Vagina (tissue), 2 donors: ENCODE measurements at places on chromosomes 1 and 21.

DNA sequence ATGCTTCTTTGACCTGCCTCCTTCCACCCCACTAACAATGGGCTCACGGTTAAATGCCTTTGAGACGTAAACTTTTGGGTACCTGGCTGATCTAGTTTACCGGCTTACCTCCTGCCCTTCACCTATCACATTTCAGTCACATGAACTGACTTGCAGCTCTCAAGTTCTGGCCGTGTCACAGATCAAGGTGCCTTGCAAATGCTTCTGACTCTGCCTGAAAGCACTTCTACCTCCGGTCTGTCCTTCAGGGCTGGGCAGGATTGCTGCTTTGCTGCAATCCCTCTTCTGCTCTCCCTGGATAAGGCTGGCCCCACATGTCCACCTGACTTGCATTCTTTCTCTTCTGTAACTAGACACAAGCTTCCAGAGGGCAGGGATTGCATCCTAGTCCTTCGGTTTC lies 69.0 kb downstream of the GRIK1 start:
- H3K36me3 ChIP-seq = no peaks in the 10 kb centered on the region
- no peak overlapping the region for H3K27ac ChIP-seq
- H3K4me1 ChIP-seq = no peaks in the 10 kb centered on the region
- H3K27me3 ChIP-seq = no peaks in the 10 kb centered on the region
- H3K4me3 ChIP-seq = no peak overlapping the region

GRCh38 chr1:200982071-200982945 lies 41.2 kb downstream of the KIF21B start:
- H3K27me3 ChIP-seq = no peaks in the 10 kb centered on the region
- H3K27ac ChIP-seq = no peak overlapping the region
- no peaks in the 10 kb centered on the region for H3K36me3 ChIP-seq
- no peaks in the 10 kb centered on the region for H3K4me1 ChIP-seq
- no peak for DNase-seq
- no peak overlapping the region for H3K4me3 ChIP-seq

DNA sequence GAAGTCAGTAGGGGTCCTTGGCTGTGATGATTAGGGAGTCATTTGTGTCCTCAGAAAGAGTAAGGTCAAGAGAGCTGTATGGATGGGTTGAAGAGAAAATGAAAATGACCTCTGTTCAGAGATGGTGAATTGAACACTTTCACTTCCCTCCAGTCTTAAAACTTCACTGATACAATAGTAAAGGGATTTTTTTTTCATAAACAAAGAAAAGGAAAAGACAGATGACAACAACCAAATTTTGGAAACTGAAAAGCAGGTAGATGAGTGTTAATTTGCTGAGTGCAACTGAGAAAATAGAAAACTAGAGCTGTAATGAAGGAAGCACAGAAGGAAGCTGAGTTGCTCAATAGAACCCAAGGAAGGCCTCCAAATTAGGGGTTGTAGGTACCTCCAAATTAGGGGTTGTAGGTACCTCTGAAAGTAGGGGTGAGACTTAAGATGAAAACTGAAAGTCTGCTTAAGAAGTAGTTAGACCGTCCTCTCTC lies 14.8 kb upstream of the S1PR1 start:
- H3K36me3 ChIP-seq = no peaks in the 10 kb centered on the region
- H3K27ac ChIP-seq = no peak overlapping the region
- H3K4me3 ChIP-seq = no peak overlapping the region
- no peak for DNase-seq
- H3K27me3 ChIP-seq = no peaks in the 10 kb centered on the region
- H3K4me1 ChIP-seq = no peaks in the 10 kb centered on the region

- H3K4me1 ChIP-seq = no peaks in the 10 kb centered on the region
- H3K27me3 ChIP-seq = no peaks in the 10 kb centered on the region
- H3K4me3 ChIP-seq = no peak overlapping the region
- H3K36me3 ChIP-seq = no peaks in the 10 kb centered on the region
- DNase-seq = no peak
Measured at GRCh38 chr1:241608379-241609033, 31.7 kb downstream of the CHML start.

DNA sequence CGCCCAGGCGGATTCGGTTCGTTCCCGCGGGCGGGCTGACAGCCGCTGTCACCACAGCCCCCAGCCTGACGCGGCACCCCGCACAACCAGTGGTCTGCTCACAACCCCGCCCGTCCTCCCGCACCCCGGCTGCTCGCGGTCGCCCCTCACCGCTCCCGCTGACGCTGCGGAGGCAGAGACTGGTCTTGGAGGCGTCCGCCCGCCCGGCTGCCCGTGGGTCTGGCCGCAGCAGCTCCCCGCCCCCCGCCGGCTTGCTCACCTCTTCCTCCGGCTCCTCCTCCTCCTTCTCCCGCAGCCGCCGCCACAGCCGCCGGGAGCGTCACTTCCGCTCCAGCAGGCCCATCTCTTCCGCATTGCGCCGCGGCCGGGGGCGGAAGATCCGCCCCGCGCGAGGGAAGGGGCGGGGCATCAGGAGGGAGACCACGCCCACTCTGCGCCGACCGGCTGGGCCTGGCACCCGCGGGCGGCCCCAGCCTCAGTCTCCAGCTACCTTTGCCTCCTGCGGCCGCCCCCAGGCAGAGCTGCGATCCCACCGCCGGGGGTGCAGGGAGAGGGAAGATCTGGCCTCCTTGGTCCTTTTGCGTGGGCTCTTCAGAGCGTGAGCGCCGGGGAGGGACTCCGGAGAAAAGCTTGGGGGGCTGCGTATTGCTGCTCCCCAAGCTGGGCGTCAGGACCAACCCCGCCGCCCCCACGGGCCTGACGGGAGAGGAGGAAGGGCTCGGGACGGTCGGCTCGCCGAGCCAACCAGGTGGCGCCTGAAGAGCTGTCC lies at the start of gene SYNJ1:
Gene SYNJ1, minus strand, starts transcription at position 327 of the 769 bp plus-strand sequence. CDS start 1,118 bp downstream, outside the sequence.
- H3K4me1 ChIP-seq = peaks cover 22% of the 10 kb centered on the region
- peak within 1 kb of the TSS; percentile 67 for H3K4me3 ChIP-seq
- DNase-seq = peak; percentile 97
- no peaks in the 10 kb centered on the region for H3K36me3 ChIP-seq

DNA sequence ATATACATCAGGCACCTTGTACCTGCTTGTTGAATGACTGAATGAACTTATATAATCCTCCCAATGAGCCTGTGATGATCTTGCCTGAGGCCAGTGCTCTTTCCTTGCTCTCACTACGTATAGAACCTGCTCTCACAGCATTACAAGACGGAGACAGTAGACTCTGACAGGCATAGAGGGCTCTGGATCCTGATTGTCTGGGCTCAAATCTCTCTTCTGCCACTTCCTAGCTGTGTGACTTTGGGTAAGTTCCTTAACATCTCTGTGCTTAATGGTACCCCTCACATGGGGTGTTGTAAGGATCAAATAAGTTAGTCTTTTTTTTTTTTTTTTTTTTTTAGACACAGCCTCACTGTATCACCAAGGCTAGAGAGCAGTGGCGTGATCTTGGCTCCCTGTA lies 4.2 kb upstream of the MAN1C1 start:
- no peak overlapping the region for H3K27ac ChIP-seq
- H3K4me3 ChIP-seq = no peak overlapping the region
- DNase-seq = no peak
- H3K4me1 ChIP-seq = peaks cover 10% of the 10 kb centered on the region
- no peaks in the 10 kb centered on the region for H3K36me3 ChIP-seq

GRCh38 chr1:218904416-218904815 lies 269.3 kb upstream of the LYPLAL1 start:
- no peaks in the 10 kb centered on the region for H3K27me3 ChIP-seq
- H3K4me1 ChIP-seq = no peaks in the 10 kb centered on the region
- H3K36me3 ChIP-seq = no peaks in the 10 kb centered on the region

DNA sequence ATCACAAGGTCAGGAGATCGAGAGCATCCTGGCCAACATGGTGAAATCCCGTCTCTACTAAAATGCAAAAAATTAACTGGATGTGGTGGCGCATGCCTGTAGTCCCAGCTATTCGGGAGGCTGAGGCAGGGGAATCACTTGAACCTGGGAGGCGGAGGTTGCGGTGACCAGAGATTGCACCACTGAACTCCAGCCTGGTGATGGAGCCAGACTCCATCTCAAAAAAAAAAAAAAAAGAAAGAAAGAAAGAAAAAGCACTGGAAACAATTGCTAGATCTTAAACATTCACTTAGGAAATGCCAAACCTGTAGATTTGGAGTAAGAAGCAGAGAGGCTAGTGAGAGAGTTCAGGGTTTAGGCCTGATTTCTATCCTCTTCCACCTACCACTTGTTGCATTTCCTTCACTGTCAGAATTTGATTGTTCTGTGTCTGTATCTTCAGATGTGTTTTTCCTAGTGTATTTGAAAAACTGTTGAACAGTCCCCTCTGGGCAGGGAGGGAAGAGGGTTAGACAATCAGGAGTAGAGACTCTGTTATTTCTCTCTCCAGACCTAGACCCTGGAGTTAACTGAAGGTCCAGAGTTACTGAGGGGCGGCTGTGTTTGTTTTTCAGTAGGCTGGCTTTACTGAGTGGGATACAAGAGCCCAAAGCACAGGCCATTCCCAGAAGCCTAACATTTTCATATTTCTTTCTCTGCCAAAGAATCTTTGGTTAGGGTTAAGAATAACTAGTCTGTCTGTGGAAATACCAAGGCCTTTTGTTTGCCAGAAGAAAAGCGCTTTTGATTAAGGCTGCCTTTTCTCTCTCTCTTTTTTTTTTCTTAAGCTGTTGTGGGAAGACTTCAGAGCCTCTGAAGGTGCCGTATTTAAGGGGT lies 31.1 kb upstream of the MACF1 start:
- no peaks in the 10 kb centered on the region for H3K36me3 ChIP-seq
- no peak for DNase-seq
- H3K4me1 ChIP-seq = peaks cover 41% of the 10 kb centered on the region
- H3K27ac ChIP-seq = peak overlapping the region; percentile 8
- H3K27me3 ChIP-seq = no peaks in the 10 kb centered on the region

DNA sequence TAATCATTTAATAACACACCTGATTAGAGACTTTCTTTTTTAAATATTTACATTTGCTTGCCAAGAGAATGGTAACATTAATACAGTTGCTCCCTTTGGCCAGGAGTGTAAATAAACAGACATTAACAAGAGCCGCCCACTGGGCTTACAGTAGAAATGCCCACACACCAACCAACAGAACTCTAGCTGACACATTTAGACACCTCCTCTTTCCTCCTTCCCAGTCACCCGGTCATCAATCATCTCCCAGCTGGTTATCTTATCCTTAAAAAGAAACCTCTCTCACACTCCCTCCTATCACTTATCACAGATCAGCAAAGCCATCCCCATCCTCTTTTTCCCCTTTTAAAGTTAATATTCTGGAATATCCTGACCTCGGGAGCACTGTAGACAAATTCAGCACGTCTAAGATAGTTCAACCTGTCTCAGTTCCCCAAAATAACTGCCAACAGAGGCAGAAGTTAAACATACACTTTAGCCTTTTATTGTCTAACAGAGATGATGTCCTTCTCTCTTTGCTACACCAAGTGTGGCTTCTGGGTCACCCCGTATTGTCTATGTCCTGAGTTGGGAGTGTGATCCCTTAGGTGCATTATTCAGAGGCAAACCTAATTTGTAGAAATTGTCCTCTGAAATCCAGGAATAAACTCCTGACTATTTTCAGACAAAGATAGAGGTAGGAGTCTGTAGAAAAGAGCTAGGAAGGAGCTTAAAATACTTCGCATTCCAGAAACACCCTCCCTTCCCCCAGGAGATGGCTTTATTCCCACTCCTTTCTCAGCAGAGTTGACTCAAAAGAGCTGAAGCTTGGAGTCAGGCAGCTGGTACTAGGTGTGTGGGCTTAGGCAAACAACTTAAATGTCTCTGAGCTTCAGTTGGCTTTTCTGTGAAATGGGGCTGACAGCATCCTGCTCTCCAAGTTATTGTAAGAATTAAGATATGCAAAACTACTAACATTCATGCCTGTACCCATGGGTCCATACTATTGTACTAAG lies 8.8 kb downstream of the MYCL start:
- no peak overlapping the region for H3K27ac ChIP-seq
- DNase-seq = no peak
- H3K27me3 ChIP-seq = no peaks in the 10 kb centered on the region
- no peak overlapping the region for H3K4me3 ChIP-seq
- no peaks in the 10 kb centered on the region for H3K36me3 ChIP-seq
- H3K4me1 ChIP-seq = peaks cover 14% of the 10 kb centered on the region

DNA sequence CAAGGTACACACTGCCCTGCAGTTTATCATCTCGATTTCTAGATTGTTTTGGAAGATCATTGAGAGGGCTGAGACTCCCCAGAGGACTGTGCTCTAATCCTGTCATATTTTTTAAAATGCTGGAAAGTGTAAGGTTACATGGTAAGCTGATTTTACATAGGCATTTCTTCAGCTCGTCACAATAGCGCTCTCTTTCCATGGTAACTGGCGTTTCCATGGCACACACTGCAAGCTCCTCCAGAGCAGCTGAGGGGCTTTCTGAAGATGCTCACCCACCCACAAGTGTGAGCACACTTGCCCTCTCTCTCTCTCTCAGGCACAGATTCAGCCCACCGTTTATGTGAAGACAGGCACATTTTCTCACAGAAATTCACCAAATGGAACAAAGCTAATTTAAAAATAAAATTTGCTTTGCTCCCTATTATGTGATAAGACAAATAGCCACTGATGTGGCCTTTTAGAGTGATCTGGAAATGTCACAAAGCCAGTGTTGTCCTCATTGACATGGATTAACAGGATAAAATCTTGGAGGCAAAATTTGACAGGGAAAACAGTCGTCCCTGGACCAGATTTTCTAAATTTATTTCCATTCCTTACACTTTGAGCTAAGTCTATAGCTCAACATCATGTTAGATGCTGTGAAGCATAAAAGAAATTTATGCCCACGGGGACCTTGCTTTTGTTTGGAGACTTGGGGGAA lies 421.5 kb downstream of the RWDD3 start:
- H3K4me3 ChIP-seq = no peak overlapping the region
- H3K27me3 ChIP-seq = no peaks in the 10 kb centered on the region
- no peak for DNase-seq
- H3K36me3 ChIP-seq = no peaks in the 10 kb centered on the region

GRCh38 chr1:2266301-2266975 lies 38.3 kb downstream of the SKI start:
- H3K36me3 ChIP-seq = no peaks in the 10 kb centered on the region
- H3K27me3 ChIP-seq = no peaks in the 10 kb centered on the region
- H3K27ac ChIP-seq = no peak overlapping the region

- H3K36me3 ChIP-seq = no peaks in the 10 kb centered on the region
- no peak overlapping the region for H3K27ac ChIP-seq
- no peaks in the 10 kb centered on the region for H3K4me1 ChIP-seq
- H3K27me3 ChIP-seq = no peaks in the 10 kb centered on the region
- no peak overlapping the region for H3K4me3 ChIP-seq
Measured at GRCh38 chr1:160542303-160542945, 19.4 kb upstream of the SLAMF6 start.

GRCh38 chr1:103561643-103562395 lies 9.6 kb upstream of the AMY2B start:
- no peaks in the 10 kb centered on the region for H3K4me1 ChIP-seq
- H3K27ac ChIP-seq = peak overlapping the region; percentile 57
- H3K4me3 ChIP-seq = no peak overlapping the region
- DNase-seq = no peak
- H3K36me3 ChIP-seq = peaks cover 3% of the 10 kb centered on the region

GRCh38 chr1:176134666-176135065 lies 72.4 kb downstream of the COP1 start:
- no peak for DNase-seq
- no peaks in the 10 kb centered on the region for H3K27me3 ChIP-seq
- no peak overlapping the region for H3K4me3 ChIP-seq
- no peak overlapping the region for H3K27ac ChIP-seq

GRCh38 chr1:110710314-110710713 lies 35.6 kb upstream of the KCNA3 start:
- no peak overlapping the region for H3K27ac ChIP-seq
- no peaks in the 10 kb centered on the region for H3K27me3 ChIP-seq
- H3K4me1 ChIP-seq = no peaks in the 10 kb centered on the region
- no peak overlapping the region for H3K4me3 ChIP-seq
